Progenitor cell of endocrine pancreas (in vitro differentiated cells): ENCODE measurements at places on chromosomes 13 and 19.

- DNase-seq: no peak
These were observed 4.3 kb upstream of the TMEM255B start for GRCh38 chr13:113754691-113755090.

DNA sequence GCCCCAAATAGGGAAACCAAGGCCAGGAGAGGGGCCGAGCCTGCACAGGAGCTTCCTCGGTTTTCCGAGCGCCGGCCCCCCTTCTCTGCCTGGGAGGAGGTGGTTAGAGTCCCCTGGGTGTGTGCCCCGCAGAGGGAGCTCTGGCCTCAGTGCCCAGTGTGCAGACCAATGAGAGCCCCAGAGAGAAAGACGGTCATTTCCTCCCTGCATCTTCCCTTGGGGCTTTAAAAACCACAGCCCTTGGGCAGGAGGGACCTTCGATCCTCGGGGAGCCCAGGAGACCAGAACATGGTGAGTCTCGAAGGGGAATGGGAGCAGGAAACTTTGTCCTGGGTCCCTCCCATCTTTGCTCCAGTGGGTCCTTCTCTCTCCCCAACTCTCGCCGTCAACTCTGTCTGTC lies at the start of gene C5AR1:
Gene C5AR1, plus strand, starts transcription at position 254 of the 400 bp plus-strand sequence. Its CDS starts 35 bp downstream, at position 289.
- DNase-seq: no peak

GRCh38 chr13:97191142-97191541 lies 31.0 kb upstream of the MBNL2 start:
- no peak for DNase-seq

DNA sequence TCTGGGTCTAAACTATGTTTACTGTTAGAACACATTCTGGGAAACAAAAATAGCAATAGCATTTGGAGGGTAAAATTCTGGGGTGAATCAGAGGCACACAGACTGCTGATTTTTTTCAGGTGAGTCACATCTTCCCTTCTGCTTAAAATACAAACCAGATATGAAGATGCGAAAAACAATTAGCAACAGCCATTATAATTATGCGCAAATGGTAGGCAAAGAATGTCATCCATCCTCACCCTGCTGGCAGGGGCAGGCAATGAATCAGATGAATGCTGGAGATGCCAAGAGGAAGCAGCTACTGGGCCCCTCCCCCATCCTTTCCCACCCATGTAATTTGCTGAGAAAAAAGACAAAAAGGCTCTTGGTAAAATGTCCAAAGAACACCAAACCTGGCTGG lies 282.9 kb downstream of the KLF5 start:
- no peak for DNase-seq

DNA sequence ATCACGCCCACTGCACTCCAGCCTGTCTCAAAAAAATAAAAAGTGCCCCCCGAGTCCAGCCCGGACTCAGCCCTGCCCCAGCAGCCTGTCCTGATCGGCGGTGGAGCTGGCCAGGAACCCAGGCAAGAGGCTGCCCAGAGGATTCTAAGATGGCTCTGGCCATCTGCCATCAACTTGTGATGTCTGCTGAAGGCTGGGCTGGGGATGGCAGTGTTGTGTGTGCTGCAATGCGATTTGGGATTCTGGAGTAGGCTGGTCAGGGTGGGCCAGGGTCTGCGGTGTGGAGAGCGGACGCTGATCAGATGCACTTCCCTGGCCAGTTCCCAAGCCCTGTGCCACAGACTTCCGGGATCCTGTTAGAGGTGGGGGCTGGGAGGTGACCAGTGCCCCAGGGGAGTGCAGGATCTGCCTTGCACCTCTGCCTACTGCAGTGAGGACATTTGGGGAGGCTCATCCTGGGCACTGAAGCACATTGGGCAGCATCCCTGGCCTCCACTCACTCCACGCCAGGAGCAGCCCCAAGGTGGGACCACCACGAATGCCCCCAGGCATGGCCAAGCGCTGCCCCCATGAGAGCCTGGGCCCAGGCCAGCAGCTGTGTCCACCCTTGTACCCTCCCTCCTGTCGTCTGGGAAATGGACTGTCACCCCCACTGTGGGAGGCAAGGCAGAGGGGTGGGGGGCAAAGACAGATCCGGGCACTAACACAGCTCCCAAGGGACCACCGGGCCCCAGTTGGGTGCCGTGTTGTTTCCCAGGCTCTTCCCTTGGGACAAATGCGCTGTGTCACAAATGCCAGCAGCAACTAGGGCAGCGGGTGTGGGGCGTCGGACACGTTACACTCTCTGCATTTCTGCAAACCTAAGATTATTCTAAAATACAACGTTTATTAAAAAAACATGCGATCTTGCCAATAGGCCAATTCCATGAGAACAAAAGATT lies 3.4 kb upstream of the TBXA2R start:
- no peak for DNase-seq

DNA sequence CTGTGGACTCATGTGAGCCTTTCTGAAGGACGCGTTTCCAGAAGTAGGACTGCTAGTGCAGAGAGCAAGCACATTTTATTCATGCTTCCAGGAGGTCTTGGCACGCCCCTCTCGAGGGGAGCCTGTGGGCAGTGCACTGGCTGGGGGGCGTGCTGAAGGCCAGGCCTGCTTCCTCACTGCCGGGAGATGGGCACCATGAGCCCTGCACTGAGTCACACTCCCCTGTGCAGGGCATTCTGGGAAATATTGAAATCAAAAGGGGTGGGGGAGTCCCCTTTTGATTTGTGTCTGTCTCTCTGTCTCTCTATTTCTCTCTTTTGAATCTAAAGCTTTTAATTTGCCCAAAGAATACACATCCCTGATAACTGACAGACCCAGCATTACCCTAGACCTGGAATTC lies 34.0 kb downstream of the DPF1 start:
- no peak for DNase-seq

DNA sequence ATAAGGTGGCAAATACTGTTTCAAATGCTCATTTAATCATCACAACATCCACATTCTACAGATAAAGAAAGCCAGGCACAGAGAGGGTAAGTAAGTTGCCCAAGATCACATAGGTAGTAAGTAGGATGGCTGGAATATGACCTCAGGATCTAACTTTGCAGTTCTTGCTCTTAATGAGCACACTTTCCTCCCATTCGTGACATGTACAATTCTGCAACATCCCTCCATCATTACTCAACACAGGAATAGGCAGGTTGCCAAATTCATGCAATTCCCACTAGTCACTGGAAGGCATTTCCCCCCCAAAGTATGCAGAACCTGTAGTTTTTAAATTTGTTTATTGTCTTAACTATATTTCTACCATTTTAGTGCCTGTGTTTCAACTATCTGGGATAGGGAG lies 109.2 kb downstream of the OLFM4 start:
- no peak for DNase-seq

DNA sequence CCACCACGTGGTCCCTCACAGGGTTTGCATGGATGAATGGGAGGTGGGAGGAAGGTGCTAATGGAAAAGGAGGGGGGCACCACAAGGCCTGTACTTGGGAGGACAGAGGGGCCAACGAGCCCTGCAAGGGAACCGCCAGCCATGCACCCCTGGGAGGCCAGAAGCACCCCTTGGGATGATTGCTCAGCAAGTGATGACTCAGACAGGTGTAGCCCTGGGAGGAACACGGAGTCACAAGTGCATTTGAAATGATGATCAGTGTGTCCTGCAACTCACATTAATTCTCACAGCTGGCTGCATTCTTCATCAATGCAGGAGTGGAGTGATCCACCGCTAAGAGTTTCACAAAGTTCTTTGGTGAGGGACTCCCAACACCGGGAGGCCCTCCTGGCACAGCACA lies 82.8 kb upstream of the ZNF254 start:
- no peak for DNase-seq

DNA sequence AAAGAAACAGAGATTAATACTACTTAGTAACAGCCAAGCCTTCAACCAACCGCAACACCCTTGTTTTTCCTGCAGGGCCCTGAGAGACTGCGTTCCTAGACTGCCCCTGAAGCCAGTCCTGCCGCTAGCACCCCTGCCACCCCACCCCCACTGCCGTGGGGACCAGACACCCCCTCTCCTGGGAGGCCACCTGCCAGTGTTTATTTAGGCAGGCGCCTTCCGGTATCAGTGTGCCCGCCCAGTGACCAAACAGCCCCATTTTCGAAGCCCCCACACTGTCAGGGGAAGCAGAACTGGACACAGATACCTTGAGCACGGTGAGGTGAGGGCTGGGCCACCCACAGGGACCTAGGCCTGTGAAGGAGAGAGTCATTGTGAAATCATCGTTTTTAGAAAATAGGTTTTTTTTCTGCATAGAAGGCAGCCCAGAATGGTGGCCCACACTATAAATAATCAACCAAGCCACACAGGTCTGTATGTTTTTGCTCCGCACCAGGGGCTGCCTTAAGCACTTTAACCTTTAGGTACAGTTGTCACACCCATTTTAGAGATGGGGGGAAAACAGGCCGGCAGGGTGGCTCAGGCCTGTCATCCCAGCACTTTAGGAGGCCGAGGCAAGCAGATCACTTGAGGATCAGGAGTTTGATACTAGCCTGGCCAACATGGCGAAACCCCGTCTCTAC lies 3.5 kb upstream of the TLE5 start:
- peak; percentile 42 for DNase-seq

DNA sequence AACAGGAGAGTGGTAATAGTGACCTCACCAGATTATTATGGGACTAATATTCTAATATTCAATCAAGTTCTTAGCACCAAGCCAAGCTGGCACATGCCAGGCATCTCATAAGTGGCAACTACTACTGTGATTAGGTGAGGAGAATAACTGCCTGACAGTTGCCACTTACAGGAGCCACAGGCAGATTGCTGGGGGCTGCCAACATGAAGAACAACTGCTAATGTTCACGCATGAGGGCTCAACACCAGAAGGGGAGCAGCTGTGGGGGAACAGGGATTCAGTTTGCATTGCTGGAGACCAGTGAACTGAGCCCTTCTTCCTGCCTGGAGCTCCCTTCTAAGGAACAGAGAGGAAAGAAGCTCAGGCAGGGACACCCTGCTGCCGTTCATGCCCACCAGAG lies 504.5 kb downstream of the FOXO1 start:
- no peak for DNase-seq

GRCh38 chr19:33208904-33209849 lies 15.0 kb downstream of the LRP3 start:
- no peak for DNase-seq

- DNase-seq: no peak
These were observed 172.4 kb downstream of the VWA8 start for GRCh38 chr13:41788552-41788951.

- DNase-seq: no peak
These were observed 101.4 kb downstream of the STK24 start for GRCh38 chr13:98475522-98475921.

DNA sequence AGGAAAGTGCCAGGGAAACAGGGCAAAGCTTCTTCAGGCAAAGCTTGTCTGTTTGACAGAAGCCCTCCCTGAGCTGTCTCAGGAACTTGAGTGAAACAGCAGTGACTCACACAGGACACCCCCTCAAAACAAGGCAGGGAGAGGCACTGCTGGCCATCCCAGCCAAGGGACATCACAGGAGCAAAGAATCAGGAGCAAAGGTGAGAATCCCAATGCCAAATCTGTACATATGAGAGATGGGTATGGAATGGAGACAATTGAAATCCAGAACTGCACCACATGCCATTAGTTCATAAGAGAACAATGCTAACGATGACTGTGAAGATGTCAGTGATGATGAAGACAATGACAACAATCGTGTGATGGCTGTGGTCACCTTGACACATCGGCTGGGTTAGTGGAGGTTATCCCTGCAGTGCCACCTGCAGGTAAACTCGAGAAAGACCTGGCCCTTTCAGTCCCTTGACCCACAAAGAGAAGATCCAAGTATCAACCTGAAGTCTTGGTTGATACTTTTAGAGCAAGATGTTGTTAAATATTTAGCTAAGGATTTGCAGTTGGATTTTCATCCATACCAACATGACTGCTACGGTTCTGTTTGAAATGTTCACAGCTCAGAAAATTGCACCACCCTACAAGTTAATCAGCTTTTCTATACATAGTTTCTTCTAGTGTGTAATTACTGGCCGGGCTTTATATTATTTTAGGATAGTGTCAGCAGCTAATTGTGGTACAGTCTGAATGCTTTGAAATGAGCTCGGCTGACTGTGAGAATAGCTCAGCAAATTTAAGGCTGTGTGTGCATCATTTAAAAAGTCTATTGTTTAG lies 42.0 kb upstream of the IPO5 start:
- no peak for DNase-seq

DNA sequence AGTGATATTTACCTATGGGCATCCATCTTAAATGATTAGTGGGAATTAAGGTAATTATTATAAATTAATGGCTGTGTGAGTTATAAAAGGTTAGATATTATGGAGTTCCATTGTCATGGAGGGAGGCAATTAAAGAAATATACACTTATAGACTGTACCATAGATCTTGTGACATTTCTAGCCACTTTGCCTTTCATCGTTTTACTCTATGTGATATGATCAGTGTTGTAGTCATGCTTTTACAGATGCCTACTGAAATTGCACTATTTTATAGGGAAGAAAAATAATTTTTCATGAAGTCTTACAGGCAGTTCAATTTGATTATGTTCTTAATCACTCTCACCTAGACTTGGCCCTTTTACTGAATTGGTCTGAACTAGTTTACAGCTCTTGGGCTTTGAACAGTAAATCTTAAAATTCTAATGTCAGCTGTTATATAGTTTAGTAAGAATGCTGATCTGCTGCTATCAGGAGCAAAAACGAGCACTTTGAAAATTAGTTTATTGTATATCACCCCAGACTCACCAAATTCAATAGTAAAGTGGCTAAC lies 301.2 kb downstream of the GPC6 start:
- DNase-seq: no peak

- DNase-seq: peak; percentile 46
These were observed 65.4 kb downstream of the RUBCNL start for GRCh38 chr13:46321494-46322225.

GRCh38 chr19:1265615-1266128 lies 3.5 kb upstream of the CIRBP start:
- DNase-seq: no peak

GRCh38 chr13:100156788-100157187 lies 67.9 kb downstream of the PCCA start:
- DNase-seq: no peak

- no peak for DNase-seq
These were observed 315.3 kb downstream of the EFNB2 start for GRCh38 chr13:106220211-106220610.

DNA sequence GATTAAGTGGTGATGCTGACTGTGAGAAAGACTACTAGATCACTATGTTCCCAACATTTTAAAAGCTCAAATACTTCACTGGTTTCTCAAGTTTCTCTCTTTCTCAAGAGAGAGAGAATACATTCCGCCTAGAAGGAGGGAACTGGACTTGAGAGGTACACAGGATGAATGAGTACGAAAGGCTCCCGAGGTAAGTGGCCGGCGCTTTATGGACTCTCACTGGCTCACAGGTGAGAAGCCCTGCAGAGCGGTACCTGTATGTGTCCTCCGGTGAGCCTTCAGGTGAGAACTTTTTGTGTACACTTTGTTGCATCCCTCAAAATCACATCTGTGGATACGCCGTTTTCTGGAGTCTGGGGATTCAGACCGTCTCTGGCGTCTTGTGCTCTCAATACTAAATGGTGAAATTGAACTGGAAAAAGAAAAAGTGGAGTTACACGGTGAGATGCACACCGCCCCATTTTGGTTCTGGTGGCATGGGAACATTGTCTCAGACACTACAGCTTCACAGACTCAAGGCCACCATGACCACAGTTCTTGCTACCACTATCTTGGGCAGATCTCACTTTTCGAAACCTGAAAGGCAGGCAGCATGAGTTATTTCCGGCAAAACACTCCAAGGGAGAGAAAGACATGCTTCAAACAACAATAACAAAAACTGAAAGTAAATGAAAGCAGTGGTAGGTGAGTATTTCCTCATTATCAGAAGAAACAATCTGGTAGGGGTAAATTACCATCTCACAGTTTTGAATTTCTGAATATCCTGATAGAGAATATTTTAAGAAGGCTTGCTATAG lies 418.9 kb downstream of the KLF12 start:
- DNase-seq: no peak

GRCh38 chr19:21833733-21834132 lies 2.2 kb downstream of the ZNF43 start:
- no peak for DNase-seq

- DNase-seq: no peak
These were observed 885 bp downstream of the MLNR start for GRCh38 chr13:49220856-49221589.
